ENCODE measurements at places on chromosomes 13 and 19.
A peak's percentile ranks its signal among the peaks of the same experiment; 100 is the strongest.

DNA sequence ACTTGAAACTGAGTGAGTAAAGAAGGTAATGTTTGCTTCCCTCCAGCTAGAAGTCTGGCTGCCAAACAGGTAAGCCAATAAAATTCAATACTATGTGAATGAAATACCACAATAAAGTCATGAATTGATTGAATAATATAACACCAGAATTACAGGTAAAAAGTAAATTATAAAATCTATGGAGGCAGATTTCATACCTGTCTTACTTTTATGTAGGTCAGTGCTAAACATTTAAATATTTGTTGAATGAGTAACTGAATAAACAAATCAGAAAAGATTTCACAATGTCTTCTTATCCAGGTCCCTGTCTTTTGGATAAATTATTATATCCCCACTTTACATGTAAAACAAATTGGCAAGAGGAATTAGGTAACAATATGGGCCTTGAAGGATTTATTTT lies 62.7 kb downstream of the MICU2 start:
- DNase-seq, result no peak

GRCh38 chr19:8429044-8429443 lies 15.7 kb upstream of the HNRNPM start:
- no peak for DNase-seq

- no peak for DNase-seq
Observed at GRCh38 chr13:38308736-38309135, 40.9 kb upstream of the UFM1 start.

DNA sequence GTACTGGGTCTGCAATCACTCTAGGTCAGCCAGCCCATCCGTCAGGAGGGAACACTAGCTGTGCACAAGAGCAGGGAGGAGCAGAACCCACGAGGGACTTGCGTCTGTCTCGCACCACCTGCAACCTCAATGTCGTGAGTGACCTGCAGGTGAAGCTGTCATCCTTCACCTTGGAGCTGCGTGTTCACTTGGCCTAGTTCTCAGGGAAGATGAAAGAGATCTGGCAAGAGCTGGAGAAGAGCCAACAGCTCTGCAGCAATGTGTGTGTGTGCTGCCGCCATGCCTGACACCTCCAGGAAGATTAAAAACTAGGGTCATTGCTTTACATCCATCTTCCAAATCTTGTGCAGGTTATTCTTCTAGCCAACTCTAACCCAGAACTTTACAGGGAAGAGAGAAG lies 117.6 kb upstream of the MRI1 start:
- DNase-seq, result no peak

- DNase-seq, result no peak
Observed at GRCh38 chr13:99738626-99739025, 232.9 kb downstream of the ZIC5 start.

DNA sequence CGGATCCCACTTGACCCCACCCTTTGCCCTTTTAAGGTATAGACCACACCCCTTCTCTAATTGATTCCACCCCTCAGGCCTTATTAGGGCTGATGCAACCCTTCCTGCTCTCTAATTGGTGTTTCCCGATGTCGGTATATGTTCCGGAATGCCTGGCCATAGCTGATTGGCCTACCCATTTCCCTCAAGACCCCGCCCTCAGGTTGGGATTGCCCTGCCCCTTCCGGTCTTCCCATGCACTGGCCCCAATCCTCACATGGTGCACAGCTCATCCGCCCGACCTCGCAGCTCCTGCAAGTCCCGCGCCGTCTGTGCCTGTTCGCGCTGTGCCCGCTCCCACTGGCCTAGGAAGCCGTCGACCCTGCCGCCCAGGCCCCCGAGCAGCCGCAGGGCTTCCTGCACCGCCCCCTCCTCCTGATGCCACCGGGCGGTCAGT lies 18.1 kb downstream of the TSKS start:
- no peak for DNase-seq

- DNase-seq, result peak; percentile 49
Observed at GRCh38 chr13:24997367-24997967, 98.5 kb upstream of the PABPC3 start.

DNA sequence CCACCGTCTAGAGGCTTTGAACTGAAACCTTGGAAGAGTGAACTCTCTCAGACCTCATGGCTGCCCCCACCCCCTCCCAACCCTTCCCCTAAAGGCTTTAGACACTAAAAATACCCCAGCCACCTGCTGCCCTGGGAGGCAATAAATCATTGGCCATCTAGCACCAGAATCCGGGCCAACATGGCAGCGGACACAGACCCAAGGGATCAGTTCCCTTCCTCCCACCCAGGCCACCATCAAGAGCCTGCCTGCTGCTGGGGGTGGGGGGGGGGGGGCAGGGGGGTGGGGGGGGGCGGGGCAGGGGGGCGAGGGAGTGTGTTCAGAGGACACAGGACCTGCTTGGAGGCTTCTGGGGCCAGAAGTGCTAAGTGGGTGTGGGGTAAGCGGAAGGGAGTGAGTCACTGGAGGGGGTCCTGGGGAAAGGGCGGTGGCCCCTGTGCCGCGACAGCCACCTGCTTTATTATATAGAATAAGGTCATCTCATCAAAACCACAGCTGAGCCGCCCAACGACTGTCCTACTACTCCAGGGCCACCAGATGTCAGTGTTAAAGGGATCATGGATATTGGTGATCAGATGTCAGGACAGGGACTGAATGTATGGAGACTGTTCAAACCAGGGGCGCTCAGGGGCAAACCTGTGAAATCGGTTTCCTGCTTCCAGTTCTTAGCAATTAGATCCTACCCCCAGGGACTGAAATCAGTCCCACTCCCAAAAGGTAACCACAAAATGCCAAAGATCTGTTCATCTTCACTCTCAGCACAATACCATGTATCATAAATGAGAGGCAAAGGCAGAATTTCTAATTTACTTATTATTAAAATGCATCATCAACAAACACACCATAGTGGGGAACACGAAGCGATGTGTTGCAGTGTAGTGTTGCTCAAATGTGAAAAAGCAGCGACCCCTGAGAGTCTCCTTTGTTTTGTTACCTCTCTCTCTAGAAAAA lies 24.3 kb downstream of the ARL11 start:
- peak; percentile 24 for DNase-seq

DNA sequence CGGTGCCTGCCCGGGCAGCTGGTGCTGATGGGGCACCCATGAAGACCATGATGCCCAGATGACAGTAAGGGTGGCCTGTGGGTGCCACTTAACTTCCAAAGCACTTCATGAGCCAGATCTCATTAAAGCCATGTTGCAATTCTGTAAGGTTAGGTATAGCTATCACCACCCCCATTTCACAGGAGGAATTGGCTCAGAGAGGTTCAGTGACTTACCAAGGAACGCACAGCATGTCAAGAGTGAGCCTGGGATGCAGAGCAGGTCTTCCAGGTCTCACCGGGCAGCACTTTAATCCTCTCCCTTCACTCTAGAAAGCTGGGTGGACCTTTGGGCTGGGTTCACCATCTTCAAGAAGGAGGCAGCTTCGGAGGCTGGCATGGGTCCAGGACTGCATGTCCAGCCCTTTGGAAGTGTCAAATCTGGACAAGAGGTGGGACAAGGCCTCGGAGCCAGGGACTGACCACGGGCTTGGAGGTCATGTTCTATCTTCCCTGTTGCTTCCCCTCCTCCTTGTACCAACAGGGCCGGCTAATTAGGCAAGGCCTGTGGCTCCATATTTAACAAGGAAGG lies 189.8 kb downstream of the URI1 start:
- DNase-seq, result no peak

DNA sequence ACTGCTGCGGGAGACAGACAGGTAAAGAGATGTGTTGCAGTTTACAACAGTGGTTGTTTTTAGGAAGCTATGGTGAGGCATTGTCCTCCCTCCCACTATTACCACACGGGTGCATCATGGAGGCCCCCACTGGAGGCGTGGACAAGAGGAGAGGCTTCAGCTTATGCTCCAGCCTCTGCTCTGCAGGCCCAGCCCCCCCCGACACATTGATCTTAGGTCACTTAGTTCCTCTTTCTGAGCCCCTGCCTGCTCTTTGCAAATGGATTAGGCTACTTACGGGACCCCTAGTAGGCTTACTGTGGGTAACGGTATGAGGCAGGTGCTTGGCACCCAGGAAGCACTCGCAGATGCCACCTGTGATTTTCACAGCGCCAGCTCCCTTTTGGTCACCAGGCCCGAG lies 123.9 kb downstream of the SLC7A1 start:
- DNase-seq, result no peak

GRCh38 chr19:52692431-52693008 lies 42.3 kb downstream of the ZNF611 start:
- DNase-seq, result no peak

GRCh38 chr13:19158006-19158405 lies 23.6 kb downstream of the TUBA3C start:
- DNase-seq, result no peak

DNA sequence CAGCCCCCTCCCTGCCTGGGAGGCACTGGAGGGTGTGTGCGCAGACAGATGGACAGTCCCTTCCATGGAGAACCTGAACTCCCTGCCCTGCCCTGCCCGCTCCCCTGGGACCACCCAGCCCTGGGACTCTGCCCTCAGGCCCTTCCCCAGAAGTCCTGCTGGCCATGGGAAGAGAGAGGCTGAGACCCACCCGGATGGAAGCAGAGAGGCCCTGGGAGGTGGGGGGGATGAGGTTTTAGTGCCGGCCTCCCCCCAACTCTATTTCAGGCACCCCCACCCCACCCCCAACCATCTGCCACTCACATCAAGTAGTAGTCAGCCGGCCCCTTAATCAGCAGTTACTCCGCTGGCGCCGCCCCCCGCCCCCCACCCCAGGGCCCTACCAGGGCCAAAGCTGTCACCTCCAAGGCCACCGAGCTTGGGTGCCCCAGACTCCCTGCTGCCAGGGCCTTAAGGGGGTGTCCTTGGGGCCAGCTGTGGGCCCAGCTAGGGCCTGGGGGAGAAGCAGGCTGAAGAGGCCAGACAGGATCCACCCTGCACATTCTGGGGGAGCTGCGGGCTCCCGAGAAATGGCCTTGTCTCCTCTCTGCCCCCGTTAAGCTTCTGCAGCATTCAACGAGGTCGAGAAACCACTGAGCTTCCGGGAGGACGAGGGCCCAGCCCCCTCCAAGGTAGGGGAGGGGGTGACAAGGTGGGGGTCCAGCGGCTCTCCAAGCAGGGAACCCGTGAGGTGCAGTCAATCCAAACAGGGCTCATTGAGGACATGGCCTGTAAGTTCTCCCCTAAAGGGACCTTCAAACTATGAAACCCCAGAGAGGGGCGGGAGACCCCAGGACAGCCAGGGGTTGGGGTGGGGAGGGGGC lies 17.4 kb downstream of the NMRK2 start:
- no peak for DNase-seq

DNA sequence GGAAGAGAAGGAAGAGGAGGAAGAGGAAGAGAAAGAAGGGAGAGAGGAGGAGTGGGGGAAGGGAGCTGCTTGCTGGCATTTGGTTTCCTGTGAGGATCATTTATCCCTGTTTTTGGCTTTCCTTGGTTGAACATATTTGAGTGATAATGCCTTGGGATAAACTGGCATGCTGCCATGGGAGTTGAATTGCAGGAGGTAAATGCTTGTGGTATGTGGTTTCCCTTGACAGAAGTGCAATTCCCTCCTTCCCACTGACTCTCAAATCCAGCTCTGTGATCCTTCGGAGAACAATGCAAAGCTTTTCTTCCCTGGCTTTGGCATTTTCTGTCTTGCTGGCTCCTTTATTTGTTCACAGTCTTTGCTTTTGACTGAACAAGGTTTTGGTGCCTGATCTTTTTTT lies 27.2 kb upstream of the CBY2 start:
- DNase-seq, result no peak

GRCh38 chr19:23509686-23510450 lies 114.6 kb upstream of the ZNF91 start:
- no peak for DNase-seq

DNA sequence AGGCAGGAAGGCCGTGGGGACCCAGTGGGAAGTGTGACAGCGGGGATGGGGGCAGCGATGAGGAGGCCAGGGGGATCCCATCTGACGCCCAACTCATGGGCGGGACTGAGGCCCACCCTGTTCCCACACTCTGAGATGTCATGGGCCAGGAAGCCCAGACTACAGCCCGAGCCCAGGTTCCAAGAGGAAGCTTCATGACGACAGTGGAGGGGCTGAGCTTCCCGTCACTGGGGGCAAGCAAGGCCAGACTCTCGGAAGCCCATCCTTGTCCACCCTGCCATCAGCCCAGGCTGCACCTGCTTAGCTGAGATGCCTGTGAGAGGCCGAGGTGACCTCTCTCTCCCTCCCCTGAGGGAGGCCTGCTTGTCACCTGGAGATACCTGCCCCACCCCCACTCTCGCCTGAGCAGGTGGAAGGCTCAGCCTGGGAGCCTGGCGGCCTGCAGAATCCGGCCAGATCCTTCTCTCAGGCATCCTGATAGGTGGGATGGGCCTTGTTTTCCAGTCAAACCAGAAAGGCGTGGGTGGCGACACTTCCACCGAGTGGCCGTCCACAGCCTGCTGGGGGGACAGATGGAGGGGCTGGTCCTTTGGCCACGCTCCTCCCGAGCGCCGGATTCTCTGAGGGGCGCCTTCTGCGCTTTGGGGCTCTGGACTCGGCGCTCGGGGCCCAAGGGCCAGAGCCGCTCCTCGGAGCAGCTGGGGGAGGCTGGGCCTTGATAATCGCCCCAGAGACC lies 4.8 kb downstream of the ZBTB7A start:
- DNase-seq, result no peak

GRCh38 chr13:45781553-45782326 lies 69.8 kb downstream of the SIAH3 start:
- DNase-seq, result no peak
